ENCODE measurements at places on chromosomes 11 and 22.

DNA sequence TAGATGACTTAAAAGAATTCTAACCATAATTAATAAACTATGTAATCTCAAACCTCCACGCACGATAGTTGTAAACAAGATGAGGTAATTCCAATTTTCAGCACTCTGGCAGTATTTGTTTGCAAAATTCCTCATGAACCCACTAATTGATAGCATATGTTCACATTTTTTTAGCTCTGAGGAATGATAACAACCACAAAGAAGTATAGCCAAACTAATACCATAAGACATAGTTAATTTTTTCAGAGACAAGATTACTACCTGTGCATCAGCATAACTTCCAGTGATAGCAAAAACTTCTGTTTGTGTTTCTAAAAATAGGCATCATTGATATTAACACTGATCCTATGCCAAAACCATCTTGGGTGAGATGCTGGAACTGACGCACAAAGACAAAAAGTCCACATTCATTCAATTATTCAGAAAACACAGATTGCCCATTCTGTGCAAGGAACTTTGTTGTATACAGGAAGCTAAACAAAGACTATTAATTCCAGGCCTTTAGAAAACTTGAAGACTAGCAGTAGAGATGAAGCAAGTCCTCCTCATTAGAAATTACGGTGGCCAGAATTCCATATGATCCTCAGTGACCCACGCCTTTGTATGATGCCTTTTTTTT is 57.7 kb downstream of the PDGFD start:
- peak; percentile 92 for DNase-seq

DNA sequence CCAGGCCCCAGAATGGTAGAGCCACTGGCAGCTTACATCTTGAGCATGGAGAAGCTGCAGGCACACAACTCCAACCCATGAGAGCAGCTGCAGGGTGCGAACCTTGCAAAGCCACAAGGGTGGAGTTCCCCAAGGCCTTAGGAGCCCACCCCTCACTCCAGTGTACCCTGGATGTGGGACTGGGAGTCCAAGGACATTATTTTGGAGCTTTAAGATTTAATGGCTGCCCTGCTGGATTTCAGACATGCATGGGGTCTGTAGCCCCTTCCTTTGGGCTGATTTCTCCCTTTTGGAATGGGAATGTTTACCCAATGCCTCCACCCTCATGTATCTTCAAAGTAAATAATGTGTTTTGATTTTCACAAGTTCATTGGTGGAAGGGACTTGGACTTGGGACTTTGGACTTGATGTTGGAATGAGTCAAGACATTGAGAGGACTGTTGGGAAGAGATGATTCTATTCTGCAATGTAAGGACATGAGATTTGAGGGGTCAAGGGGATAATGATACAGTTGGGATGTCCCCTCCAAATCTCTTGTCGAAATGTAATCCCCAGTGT is 1.1 kb upstream of the KRTAP5-7 start:
- no peak for DNase-seq

DNA sequence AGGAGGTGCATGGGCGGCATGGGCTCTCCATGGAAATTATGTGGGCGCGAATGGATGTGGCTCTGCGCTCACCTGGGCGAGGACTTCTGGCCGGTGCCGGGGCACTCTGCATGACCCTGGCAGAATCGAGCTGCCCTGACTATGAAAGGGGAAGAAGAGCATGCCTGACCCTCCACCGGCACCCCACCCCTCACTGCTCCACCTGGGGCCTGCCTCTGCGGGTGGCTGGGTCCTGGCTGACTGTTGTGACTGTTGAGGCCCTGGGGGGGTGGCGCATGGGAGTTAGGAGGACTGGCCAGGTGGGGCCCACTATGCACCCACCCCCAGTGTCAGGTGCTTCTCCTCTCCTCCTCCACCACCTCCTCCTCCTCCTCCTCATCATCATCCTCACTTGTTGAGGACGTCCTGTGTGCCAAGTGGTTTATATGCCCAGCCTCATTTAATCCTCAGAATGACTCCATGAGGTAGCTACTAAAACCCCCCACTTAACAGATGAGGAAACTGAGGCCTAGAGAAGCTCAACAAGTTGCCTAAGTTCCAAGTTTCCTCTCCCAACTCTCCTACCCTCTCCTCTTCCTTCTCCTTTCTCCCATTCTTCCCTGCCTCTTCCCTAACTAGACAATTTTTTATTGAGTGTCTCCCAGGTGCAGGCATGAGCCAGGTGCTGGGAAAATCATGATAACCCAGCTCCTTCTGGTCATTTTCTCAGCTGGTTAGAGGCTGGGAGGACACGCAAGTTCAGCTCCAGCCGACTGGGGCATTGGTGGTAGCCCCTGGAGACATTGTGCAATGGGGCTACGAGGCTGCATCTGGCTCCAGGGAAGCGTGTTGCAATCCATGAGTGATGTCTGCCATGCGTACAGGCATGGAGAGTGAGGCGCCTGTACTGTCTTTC is 2.3 kb downstream of the MYEOV start:
- DNase-seq, result peak; percentile 95

DNA sequence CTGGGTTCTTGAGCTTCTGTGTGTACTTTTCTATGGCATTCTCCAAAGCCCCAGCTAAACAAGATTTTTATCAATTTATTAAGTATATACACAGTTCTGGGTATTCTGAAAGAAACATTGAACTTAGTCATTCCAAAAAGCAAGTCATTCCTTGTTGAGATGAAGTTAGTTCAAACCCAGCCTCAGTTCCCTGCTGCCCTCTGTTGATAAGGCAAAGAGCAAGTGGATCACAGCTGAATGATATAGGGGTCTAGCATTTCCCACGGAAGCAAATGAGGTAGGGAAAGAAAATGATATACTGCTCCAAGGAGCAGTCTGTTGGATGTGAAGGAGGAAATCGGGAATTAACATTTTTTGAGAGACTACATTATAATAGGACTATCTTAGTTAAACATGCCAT is 841.8 kb upstream of the TENM4 start:
- DNase-seq, result no peak

- DNase-seq, result no peak
Measured at GRCh38 chr22:46047841-46048595, 71.1 kb upstream of the WNT7B start.

- no peak for DNase-seq
Measured at GRCh38 chr11:13896981-13897353, 65.6 kb upstream of the SPON1 start.

GRCh38 chr11:125410091-125410490 is 86.0 kb downstream of the FEZ1 start:
- peak; percentile 10 for DNase-seq

DNA sequence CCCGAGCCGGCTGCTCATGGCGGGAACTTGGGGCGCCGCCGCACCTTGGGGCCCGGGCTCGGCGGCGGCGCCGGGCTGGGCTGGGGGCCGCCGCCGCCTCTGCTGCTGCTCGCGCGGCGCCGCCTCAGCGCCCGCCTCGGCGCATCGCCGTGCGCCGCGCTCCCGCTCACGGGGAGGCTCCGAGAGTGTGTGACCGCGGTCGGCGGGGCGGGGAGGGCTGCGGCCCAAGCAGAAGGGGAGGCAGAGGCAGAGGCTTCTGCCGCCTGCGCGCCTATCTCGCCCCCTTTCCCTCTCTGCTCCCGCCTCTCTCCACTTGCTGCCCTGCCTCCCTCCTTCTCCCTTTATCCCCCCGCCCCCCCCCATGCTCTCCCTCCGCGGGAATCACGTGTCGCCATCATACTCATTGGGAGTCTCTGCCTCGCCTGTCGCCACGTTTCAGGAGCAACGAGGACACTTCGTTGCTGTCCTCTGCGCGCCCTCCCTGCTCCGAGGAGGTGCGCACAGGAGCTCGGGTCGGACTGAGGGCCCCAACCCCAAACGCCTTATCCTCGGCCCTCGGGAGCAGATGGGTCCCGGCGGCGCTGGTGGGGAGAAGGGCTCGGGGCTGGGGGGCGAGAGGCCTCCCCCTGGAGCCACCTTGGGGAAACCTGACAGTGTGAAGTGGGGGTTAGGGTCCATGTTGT is at the start of gene GUCY1A2:
TSS of gene GUCY1A2 (minus strand) at position 258 of the 683 bp plus-strand sequence. CDS start 421 bp downstream, outside the sequence.
- DNase-seq, result no peak

DNA sequence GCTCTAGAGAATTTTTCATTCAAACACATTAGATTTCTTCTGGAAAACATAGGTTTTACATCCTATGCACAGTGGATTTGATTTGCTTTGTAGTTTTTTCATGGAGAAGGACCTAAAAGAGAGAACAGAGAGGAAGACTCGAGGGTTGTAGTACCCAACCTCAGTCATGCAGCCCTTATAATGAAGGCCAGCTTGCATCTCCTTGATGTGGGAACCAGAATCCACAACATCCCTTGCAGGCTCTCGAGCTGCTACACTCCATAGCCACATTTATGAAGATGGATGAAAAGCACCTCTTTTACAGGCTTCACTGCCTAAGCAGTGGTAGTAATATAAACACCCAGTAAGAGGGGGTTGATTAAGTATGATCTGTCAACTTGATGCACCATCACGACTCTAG is 9.5 kb upstream of the OR5B12 start:
- no peak for DNase-seq

DNA sequence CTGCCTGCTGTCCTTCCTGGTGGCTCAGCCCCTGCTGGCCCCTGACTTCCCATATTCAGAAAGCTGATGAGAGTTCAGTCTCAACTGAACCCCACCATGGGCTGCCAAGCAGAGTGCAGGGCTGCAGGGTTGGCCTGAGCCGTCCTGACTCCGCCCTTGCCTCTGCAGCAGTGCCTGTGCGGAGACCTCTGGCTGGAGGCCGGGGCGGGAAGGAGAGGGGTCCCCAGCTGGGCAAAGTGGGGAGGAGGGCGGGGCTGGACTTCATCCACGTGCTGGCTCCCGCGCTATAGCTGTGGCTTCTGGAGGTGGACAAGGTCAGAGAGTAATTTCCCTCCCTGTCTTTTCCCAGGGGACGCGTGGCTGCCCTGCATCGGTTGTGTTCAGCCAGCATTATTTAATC is 13.6 kb downstream of the GLB1L3 start:
- DNase-seq, result no peak

DNA sequence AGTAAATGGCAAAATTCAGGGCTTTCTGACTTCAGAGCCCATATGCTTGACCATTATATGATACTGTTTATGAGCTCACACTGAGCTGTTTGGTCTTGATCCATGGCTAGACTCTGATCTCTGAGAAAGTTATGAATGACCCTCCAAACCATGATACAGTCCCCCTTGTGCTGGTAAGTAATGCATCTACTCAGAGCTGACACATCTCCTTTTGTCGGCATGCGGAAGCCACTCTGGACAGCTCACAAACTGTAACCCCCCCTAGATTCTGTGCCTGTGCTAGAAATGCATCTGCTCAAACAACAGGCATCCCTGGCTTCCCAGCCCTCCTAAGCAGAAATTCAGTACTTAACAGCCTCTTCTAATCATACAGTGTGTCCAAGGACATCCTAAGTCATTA is 150.8 kb upstream of the RAG2 start:
- no peak for DNase-seq

GRCh38 chr11:127926721-127927120 is 660.6 kb downstream of the ETS1 start:
- no peak for DNase-seq

GRCh38 chr11:77726524-77726923 is 88.9 kb upstream of the CLNS1A start:
- DNase-seq, result no peak

DNA sequence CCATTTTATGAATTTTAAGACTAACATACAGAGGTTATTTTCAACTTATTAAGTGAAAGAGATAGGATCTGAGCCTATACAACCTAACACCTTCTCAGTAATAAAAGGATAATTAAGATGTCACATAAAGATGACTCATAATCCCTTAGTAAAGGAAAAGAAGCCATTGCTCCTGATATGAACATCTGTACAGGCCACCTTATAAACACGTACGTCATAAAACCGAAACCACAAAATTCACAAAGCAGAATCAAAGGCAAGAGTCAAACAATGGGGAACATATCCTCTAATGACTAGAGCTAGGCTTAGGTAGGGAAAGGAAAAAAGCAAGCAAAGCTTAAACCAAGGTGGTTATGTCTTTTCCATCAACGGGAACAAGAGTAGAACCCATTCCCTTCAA is 103.5 kb downstream of the KCNA4 start:
- no peak for DNase-seq

DNA sequence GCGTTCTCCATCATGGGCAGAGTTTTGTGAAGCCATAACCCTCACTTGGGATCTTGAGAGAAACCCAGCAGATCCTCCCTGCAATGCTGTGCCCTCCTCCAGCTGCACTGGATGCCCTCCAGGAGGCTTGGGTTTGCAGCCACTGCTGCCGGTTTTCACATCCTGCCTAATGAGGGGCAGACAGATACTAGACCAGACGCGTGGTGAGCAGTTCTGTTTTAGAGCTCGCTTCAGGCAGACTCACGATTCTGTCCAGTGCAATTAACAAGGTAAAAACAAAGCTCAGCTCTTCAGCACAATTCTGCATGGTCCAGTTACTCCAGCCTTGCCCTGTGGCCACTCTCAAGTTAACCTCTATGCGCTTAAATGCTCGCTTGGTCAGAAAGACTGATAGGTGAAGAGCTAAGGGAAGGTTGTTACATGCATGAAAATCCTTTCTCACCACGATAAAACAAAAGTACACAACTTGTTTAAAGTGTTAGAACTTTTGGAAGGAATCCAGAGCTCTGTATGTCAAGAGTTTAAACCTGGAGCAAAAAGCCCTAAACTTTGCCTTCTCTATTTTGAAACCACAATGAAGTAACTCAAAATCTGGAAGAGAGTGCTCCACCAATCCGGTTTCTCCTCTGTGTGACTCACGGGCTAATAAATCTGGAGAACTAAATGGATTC is 292.3 kb upstream of the FAT3 start:
- DNase-seq, result no peak

DNA sequence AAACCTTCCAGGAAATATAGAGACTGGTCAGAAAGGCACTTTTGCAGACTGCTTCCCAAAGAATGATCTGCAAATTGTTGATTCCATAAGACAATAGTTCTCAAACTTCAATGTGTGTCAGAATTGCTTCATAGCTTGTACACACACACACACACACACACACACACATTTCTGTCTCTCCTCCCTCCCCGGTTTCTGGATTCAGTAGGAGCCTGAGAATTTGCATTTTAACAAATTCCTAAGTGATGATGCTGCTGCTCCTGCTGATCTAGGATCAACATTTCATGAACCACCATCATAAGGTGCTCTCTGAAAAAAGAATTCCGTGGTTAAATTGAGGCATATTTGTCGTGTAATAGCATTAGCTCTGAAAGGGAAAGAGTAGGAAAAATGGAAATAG is 35.3 kb upstream of the FZD4 start:
- DNase-seq, result peak; percentile 51

DNA sequence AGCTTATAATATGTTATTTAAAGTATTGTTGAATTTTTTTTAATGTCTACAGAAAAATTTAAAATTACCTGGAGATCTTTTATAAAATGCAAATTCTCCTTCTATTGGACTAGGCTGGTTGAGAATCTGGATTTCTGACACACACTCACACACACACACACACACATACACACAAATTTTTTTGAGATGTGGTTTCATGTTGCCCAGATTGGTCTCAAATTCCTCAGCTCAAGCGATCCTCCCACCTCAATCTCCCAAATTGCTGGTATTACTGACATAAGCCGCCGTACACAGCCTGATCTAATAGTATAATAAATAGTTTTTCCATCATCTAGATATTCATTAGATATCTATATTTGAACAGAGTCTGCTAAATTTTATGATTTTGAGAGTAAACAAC is 4.5 kb upstream of the RFPL1 start:
- no peak for DNase-seq

GRCh38 chr11:78350091-78350645 is 67.5 kb downstream of the GAB2 start:
- peak; percentile 7 for DNase-seq

All from fibroblast of gingiva (primary cell).